ENCODE measurements at places on chromosomes 16 and 17.

- no peak for DNase-seq
These were observed 1686.8 kb downstream of the TP53TG3F start for GRCh38 chr16:35146031-35146710.

DNA sequence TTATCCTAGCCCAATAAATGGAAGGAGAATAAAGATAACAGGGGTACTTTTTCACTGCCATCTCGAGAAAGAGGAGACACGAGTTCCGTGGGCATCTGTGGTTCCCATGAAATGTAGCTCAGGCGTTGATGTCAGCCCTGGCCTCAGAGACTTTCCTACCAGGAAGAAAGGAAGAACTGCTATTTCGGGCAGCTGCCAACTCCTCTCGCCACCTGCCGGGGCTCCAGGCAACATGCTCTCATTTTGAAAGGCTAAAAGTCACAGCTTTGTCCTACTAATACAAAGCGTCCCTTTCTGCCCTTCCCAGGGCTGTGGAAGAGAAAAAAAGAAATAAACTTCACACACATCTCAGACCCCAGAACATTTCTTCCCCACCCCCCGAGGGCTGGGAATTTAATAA lies 65.8 kb downstream of the DHRS7C start:
- no peak for DNase-seq

DNA sequence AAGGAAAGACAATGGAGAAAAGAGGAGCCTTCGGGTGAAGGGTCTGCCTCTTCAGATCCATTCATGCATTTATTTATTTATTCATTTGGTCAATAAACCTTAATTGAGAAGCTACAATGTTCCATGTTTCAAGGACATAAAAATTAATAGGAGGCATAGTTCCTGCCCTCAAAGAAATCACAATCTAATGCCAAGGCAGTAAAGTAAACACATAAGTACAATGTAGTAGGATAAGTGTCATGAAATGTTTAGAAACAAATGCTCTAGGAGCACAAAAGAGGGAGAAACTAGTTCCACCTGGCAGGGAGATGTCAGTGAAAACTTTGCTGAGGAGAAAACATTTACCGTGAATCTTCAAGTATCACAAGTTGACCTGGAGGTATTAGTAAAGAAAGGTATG lies 103.5 kb upstream of the NOG start:
- DNase-seq, result no peak

DNA sequence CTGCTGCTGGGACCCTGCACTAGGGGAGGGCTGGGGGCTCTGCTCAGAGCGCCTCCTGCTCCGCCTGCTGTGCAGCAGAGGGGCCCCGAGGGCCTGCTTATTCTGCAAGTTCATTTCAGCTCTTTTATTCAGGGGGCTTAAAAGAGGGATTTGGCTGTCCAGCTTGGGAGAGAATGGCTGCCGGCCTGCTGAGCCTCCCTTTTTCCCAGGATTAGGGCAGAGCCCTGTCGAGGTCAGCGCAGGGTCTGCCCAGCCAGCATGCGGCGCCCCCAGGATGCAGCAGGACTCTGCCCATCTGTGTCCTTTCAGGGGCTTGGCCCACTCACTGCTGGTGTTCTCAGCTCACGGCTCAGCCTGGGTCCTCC lies 1.1 kb downstream of the SMIM5 start:
- no peak for DNase-seq

DNA sequence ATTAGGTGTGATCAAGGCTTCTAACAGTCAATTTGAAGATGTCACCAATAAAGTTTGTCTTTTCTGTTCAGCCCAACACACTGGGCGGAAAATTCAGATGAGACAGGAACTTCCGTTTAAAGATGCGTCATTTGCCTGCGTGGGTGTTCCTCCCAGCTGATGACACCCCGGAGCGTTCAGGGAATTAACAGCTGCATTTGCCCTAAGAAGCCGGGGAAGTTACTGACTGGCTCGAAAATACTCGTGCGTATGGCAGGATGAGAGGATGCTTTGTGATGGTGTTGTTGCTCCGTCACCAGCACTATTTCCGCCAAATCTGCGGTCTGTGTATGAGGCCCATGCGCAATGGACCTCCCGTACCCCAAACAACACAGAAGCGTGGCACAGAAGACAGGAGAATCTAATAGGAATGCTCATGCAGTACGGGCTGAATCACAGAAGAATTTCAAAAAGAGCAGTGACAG lies 11.9 kb upstream of the PVALEF start:
- no peak for DNase-seq

GRCh38 chr16:54050459-54051210 lies 236.0 kb downstream of the IRX3 start:
- peak; percentile 56 for DNase-seq

- no peak for DNase-seq
These were observed 8.6 kb upstream of the ANKFY1 start for GRCh38 chr17:4272213-4272971.

- DNase-seq, result peak; percentile 75
These were observed 153.3 kb downstream of the CHD9 start for GRCh38 chr16:53207810-53208752.

- DNase-seq, result no peak
These were observed 12.3 kb downstream of the TRPV1 start for GRCh38 chr17:3596804-3597464.

GRCh38 chr17:73293480-73293911 lies 18.3 kb downstream of the CDC42EP4 start:
- no peak for DNase-seq

- no peak for DNase-seq
These were observed 23.9 kb downstream of the MAF start for GRCh38 chr16:79576602-79577001.
